Stimulated activated naive CD8-positive, alpha-beta T cell treated with anti-CD3 and anti-CD28 coated beads, Interleukin-15, amount 100 ng/mL, for 72 hours (primary cell): ENCODE measurements at places on chromosomes 16 and 17.

GRCh38 chr16:75308011-75308410 is 56.6 kb upstream of the BCAR1 start:
- DNase-seq: no peak

DNA sequence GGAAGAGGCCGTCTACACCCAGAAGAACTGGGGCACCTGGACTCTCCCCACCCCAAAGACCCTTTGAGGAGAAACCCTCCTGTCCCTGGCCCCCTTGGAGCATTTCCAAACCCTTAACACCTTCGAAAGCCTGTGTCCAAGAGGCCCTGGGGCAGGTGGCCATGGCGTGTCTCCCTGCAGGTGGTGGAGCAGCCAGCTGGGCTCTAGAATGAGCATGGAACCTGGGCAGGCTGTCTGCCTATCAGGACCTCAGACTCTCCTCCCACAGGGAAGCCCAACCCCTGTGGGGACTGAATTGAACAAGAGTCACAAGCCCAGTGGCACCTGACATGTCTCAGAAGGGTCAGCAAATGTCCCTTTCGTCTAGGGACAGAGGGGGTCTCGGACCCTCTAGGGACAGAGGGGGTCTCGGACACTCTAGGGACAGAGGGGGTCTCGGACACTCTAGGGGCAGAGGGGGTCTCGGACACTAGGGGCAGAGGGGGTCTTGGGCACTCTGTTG is 8.4 kb downstream of the CBX4 start:
- DNase-seq: no peak

GRCh38 chr17:39651923-39652586 is 13.1 kb upstream of the TCAP start:
- DNase-seq: no peak

- DNase-seq: no peak
Observed at GRCh38 chr17:30543456-30543855, 66.2 kb downstream of the GOSR1 start.

DNA sequence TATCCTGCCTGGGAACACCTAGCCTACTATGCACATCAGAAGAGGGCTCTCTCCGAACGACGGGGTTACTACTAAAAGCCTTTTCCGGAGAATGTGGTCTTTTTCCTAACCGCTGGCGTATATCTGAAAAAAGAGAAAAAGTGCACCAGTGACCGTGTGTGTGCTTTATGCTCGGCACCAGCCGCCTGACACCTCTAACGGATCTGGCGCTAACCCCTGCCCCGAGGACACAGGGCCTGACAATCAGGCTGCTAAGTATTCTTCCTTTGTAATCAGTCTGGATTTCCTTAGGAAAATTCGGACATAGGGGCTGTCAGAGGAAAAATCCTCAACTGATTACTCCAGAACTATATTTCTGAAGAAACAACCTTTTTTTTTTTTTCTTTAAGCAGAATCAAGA is 13.4 kb upstream of the ITGAE start:
- no peak for DNase-seq

DNA sequence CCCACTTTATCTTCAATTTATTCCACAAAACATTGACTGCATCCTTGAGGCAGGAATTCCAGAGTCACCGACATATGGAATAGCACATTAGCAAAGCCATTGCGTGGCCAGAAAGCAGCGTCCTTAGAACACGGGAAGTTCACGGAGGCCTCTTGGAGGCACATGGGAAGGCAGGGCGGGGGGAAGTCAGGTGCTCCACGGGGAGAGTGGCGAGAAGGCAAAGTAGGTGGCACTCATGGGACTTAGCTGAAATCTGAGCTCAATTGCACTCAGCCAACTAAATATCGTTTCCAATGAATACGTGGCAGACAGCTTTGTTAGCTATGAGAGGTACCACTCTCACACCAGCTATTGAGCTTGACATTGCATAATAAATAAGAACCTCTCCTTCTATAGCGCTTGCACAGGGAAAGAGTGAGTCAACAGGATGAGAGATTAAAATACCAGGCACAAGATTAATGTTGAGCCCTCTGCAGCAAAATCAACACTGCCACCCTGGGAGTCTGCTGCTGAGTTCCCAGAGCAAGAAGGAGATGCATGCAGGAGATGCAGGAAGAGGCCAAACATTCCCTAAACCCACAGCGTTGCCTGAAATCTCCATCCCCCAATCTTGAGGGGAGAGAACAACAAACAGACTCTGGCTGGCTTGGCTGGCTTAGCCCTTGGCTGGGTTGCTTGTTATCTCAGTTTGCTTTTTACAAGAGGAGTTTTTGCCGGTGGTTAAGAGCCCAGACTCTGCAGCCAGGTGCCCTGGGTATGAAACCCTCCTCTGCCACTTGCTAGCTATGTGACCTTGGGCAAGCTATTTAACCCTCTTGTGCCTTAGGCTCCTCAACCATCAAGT is 28.8 kb downstream of the ABCC12 start:
- no peak for DNase-seq

DNA sequence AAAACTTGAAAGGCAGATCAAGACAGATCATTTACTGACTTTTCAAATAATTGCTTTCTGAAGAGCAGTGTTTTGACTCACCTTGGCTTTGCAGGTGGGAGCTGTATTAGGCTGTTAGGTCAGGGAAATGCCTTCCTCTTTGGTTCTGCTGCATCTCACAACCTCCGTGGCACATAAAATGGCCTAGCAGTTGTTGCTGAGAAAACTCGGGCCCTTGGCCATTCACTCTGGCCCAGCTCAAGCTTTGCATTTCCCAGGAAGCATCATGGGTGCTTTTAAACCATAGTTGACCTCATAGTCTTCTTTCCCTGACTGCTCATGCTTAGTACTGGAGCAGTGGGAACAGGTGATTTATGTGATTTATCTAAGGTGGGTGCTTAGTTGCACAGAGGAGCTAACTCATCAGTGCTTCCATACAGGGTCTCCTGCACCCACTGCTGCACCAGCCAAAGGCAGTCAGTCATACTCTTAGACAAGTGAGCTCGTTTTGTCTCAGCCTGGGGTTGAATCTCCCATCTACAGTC is 83.6 kb downstream of the KSR1 start:
- DNase-seq: no peak

GRCh38 chr16:56289862-56290261 is 98.6 kb downstream of the GNAO1 start:
- no peak for DNase-seq

DNA sequence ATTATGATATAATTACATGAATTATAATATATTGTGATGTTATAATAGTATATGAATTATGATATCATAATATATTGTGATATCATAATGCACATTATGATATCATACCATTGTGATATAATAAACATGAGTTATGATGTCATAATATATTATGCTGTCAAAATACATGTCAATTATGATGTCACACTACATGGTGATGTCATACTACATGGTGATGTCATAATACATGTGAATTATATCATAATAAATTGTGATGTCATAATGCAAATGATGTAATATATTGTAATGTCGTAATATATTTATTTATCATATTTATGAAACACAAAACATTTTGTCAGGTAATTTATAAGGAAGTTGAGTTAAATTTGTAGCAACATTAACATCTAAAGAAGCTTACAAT is 1950.1 kb downstream of the TP53TG3F start:
- DNase-seq: no peak

GRCh38 chr16:73697336-73697735 is 599.3 kb upstream of the PSMD7 start:
- no peak for DNase-seq

DNA sequence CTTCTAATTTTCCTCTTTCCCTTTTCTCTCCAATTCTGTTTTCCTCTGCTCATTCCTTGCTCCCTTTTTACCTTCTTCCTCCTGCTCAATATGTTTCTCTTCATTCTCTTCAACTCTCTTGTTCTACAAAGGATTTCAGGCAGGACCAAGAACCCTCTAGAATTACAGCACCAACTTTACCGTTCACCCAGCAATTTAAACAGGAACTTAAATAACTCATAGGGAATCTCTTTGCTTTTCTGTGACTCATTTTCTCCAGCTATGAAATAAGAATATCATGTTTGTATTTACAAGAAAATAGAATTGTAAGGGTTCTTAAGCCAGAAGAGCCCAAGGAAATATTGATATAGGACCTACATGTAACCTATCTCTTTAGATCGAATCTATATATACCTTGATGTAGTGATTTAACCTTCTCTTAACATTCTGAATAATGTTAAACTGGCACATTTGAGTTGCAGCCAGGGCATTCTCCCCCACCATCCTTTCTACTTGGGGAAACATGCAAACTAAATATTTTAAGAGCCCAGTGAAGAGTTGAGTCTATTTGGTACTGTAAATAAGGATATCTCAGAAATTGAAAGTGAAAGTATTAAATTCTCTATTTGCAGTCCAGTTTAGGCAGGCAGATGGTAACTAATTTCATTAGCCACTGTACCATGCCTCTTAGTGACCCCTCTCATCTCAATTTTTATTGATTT is 137.0 kb downstream of the ANKFN1 start:
- no peak for DNase-seq

GRCh38 chr16:29845656-29846055 is 17.4 kb downstream of the CDIPT start:
- DNase-seq: no peak

DNA sequence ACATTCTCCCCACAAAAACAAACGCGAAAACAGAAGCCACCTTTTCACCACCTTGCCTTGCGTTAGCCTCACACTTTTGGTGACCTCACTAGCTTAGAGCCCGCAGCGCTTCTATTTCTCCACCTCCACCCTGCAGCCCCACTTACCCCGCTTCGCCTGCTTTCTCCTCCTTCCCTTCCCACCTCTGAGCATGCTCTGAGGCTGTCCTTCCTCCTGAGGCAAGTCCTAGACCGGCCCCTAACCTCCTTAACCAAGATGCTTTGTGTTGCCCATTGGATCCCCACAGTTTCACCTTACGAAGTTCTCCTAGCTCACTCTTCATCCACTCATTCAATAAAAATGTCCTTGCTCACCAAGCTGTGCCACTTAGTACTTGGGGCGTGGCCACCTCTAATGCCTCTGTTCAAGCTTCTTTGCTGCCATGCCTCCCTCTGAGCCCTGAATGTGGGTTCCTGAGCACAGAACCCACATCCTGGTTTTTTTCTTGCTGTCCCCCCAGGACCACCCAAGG is 1.3 kb downstream of the GNGT2 start:
- DNase-seq: no peak

GRCh38 chr17:27456681-27457359 is 572 bp downstream of the KSR1 start:
- no peak for DNase-seq

DNA sequence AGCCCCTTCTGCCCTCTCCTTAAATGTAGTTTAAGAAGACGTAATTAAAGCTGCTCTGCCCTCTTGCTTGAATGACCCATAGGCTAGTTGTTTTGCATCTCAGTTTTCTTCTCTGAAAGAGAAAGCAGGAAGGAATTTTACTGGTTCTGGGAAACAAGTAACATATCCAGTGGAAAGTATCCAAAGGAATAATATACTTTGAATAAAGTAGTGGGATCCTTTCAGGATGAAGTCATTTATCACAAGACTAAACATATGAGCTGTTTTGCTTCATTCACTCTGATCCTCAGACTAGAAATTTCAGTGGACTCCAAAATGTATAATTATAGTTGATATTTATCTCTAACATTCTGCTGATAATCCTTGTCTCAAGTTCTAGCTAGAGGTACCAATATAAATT is 1297.6 kb upstream of the GOT2 start:
- no peak for DNase-seq

- no peak for DNase-seq
Observed at GRCh38 chr17:15185625-15185991, 79.5 kb downstream of the PMP22 start.

GRCh38 chr17:75970011-75970523 is 8.9 kb downstream of the ACOX1 start:
- no peak for DNase-seq

DNA sequence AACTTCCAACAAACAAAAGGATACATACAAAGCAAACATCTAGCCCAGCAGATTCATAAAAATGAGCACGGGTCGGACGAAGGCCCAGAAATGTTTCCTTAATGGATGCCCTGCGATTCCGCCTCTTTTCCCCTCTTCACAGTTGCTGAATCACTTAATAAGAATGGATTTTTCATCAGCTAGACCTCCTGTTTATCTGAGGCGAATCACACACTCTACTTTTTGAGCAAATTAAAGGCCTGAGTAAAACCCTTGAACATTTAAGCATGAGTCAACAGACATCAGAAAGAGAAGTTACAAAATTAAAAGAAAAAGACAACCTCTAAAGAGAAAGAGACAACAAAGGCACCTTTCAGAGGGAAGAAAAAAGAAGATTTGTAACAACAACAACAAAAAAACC is 44.7 kb downstream of the HS3ST3A1 start:
- DNase-seq: no peak

DNA sequence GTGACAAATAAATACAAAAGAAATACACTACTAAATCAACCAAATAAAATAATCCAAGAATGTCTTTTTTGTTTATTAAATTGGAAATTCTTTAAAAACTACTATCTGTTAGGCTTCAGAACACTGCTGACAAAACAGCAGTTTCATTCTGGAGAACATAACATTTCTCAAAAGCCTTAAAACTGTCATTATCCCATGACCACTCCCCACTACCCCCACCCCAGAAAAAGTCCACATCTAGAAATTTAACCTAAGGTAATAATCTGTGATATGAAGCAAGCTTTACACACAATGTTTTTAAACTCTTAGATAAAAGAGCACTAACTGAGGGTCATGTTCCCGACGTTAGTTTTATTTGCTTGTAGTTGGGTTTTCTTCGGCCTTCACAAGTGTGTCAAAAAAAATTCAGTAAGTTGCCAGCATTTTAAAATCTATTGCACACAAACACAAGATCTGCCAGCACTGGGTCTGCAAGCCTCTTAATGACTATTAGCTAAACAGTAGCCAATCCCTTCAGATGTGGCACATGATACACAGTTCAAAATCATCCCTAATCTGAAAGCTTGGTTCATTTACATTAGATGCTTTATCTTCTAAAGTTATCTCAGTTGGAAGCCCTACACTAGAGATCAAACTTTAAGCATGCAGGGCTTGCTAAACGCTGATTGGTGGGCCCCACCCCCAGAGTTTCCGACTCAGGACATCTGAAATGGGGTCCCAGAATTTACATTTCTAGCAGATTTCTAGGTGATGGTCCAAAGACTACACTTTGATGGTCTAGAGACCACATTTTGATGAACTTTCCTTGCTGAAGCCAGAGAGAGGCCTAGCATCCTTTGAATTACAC is 75.2 kb downstream of the KANSL1 start:
- no peak for DNase-seq
